Right lobe of liver (tissue), 6 donors: ENCODE measurements at places on chromosomes 6 and 20. TPM values are rescaled to one million over a fixed set of nuclear protein-coding genes. Genes with fewer than 3 reads are reported as not detected.

DNA sequence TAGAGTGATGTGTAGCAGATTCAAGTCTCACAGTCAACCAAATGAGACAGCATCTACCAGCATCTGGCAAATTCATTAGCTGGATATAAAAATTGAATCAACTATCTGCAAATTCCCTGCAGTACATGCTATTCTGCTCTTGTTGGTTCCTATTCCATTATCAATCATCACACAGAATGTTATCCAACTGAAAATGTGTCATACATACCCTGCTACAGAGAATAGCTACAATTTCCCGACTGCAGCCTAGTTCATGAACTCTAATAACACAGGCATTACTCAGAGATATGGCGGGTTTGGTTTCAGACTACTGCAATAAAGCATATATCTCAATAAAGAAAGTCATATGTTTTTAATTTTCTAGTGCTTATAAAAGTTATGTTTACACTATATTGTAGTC is 78.4 kb downstream of the AHI1 start:
- H3K27me3 ChIP-seq, result no peaks in the 10 kb centered on the region
- no peak for DNase-seq
- no peak overlapping the region for H3K4me3 ChIP-seq
- H3K27ac ChIP-seq, result no peak overlapping the region
- H3K36me3 ChIP-seq, result no peaks in the 10 kb centered on the region

DNA sequence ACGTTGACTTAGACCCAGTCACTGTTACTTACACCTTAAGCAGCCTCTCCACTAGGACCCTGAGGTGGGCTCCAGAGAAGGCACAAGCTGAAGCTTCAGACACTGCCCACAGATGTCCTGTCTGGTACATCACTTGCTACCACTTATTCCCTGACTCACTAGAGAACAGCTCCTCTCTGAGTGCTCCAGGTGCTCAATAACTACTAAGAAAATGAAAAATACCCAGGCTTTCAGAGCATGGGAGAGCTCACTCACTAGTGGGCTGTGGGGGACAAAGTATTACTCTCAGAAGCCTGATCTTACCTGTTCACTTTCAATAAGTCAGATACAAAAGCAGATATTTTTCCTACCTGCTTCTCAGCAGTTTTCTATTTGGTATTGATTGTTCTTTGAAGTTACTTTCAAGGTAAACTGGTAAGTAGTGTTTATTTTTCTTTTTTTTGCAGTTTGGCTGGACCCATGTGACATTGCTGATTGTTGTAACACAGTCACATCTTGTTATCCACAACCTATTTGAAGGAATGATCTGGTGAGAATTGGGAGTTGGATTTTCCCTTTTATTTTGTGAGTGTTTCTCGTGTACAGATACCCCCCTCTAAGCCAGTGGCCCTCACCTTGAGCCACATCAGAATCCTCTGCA is 55.9 kb downstream of the CDS2 start:
- no peaks in the 10 kb centered on the region for H3K4me1 ChIP-seq
- H3K27ac ChIP-seq, result peak overlapping the region; percentile 34
- H3K4me3 ChIP-seq, result no peak overlapping the region
- no peak for DNase-seq
- H3K27me3 ChIP-seq, result no peaks in the 10 kb centered on the region
- H3K36me3 ChIP-seq, result no peaks in the 10 kb centered on the region

- H3K4me3 ChIP-seq, result no peak overlapping the region
- no peak overlapping the region for H3K27ac ChIP-seq
- H3K4me1 ChIP-seq, result no peaks in the 10 kb centered on the region
- no peaks in the 10 kb centered on the region for H3K36me3 ChIP-seq
- peak; percentile 52 for DNase-seq
These were observed 27.6 kb upstream of the MRGBP start for GRCh38 chr20:62768551-62769287.

C6orf132 gene
- total RNA-seq, result 0.29 TPM
